ENCODE measurements at places on chromosomes 13 and 19.

GRCh38 chr13:35646056-35646774 is 169.7 kb upstream of the MAB21L1 start:
- DNase-seq = no peak

DNA sequence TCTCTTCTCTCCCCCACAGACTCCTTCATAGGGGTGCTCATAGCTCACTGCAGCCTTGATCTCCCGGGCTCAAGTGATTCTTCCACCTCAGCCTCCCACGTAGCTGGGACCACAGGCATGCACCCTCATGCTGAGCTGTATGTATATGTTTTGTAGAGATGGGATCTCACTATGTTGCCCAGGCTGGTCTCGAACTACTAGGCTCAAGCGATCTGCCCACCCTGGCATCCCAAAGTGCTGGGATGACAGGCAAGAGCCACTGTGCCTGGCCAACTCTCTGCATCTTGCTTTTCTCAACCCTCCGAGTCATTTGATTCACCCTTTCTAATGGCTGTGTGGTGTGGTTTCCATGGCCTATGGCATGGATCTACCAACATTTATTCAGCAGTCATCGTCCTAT is 10.1 kb upstream of the IRGC start:
- no peak for DNase-seq

- no peak for DNase-seq
Observed at GRCh38 chr13:110045202-110045601, 258.8 kb upstream of the IRS2 start.

GRCh38 chr19:57016076-57016475 is 103.7 kb upstream of the USP29 start:
- DNase-seq = no peak

DNA sequence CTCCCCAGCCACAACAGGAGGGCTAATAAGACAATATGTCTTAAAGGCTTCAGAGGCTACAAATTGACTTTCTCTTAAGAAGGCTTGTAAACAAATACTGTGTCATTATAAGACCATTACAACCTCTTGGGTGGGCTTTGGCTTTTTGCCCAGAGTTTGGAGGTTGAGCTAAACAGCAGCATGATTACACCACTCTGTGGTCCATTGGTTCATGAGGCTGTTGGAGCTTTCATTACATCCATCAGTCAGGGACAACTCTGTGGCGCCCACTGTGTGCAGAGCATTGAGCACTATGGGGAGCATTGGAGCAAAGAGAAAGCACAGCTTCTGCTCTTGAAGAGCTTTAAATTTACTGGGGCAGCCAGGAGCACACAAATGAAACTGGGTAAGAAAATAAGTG is 75.9 kb downstream of the TNFSF11 start:
- no peak for DNase-seq

DNA sequence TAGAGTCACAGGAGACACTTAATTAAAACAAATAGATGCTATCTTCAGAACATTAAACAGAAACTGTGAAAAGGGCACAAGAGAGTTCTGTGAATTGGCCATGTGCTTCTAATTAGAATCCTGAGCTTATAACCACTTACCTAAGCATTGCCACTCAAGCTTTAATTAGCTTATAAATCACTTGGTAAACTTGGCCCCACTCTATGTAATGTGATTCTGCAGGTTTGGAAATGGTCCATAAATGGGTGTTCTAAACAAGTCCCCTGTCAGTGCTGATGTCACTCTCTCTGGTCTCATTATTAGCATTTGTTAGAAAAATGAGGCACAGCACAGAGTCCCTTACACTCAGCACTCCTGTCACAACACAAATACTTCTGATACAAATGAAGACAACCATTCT is 18.0 kb downstream of the ZNF91 start:
- DNase-seq = no peak

DNA sequence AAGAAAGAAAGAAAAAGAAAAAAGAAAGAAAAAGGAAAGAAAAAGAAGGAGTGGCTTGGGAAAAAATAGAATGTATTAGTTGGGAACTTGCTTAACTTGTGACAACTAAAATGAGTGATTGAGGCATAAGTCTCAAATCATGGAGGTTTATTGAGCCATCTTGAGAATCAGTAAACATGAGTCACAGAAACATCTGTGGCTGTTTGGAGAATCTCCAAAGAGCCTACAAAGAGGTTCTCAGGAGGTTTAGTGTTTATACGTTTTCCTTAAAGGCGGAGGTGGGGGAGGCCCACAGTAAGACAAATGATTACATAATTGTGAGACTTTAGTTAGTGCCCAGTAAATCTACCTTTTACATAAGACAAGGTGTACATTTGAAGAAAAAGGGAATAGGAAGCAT is 38.6 kb downstream of the WDR87 start:
- no peak for DNase-seq

DNA sequence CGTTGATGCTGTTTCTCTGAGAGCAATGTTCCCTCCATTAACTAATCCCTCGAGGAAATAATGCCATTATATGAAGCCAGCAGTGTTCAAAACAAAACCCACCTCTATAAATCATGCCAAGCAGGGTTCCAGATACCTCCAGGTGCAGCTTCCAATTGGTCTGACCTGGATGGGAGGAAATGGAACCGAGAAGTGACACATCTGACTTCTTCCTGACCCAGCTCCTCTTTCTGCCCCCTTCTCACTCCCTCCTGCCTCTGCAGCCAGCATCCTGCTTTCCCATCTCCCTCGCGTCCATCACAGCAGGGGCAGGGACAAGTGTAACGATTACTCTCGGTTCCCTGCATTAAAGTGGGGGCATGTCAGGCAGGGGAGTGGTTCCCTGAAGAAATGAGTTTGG is 37.5 kb downstream of the HSPH1 start:
- no peak for DNase-seq

- no peak for DNase-seq
Observed at GRCh38 chr13:108342369-108343289, 73.1 kb downstream of the TNFSF13B start.

GRCh38 chr13:103157434-103158145 is 91.4 kb upstream of the SLC10A2 start:
- no peak for DNase-seq

DNA sequence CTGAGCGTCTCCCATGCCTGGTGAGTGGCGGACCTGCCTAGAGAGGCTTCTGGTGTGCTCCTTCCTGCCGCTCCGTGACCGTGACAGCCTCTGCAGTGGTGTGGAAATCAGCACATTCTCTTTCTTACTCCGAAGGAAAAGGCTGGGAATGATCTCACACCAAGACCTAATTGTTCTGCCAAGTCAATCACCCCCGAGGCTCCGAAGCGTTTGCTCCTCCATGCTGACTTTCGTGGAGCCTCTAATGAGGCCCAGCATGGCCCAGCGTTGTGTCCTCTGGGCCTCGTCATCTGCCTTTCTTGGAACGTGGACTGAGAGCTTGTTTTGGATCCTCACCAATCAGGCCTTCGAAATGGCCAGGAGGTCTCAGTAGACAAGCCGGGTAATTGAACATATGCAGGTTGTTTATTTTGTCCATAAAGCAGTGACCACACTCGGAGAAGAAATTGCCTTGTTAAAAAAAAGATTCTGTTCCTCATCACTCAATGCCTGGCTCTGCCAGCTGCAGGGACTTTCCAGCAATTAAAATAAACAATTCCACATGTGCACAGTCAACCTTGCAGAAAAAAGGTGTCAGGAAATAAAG is 107.1 kb downstream of the UBL3 start:
- DNase-seq = no peak

- no peak for DNase-seq
Observed at GRCh38 chr13:75186379-75186778, 295.6 kb downstream of the TBC1D4 start.

DNA sequence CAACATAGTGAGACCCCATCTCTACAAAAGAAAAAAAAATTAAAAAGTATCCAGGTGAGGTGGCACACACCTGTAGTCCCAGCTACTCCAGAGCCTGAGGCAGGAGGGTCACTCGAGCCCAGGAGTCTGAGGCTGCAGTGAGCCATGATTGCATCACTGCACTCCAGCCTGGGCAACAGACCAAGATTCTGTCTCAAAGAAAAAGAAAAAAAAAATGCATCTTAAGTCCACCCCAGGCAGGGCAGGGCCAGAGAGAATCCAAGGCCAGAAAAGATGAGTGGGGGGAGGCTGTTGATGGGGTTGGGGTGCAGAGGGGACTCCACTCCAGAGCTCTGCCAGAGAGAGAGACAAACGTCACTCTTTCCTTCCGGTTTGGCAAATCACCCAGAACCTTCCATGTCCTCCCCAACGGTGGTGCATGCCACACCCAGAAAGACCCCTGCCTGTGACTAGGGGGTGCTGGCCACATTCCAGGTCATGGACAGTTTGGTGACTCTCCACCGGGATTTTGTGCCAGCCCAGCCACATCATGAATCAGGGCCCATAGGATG is 431 bp downstream of the FUT3 start:
- DNase-seq = no peak

- no peak for DNase-seq
Observed at GRCh38 chr13:113187263-113187669, 21.2 kb downstream of the PCID2 start.
